Astrocyte of the cerebellum (primary cell): ENCODE measurements at places on chromosomes 2 and 18.

DNA sequence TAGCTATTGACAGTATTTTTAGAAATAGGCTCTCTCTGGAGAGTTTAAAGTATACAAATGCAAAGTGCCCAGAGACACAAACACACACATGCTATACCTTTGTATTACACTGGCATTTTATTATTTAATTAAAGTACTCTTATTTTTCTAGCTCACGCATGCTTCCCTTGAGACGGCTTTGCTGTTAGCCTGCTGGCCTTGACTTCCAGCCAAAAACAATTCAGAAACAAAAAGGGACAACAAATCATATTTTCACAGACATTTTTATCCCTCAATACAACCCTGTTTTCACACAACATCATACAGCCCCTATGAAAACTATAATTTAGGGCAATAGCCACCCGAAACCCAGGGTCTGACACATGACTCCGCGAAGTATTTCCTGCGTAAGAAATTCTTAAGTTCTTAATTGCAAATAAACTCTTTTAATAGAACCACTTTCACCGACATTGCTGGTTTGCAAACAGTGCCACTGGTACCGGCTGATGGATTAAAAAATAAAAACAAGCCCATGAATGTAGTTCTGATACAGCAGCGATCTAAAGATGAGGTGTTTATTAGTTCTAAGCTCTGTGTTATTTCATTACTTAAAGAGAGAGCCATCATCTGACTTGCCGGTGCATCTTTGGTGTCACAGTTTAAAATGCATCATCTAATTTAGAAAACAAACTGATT lies 185.1 kb downstream of the TCF4 start:
- DNase-seq: no peak

GRCh38 chr2:128642316-128642715 lies 323.6 kb upstream of the HS6ST1 start:
- DNase-seq: no peak

DNA sequence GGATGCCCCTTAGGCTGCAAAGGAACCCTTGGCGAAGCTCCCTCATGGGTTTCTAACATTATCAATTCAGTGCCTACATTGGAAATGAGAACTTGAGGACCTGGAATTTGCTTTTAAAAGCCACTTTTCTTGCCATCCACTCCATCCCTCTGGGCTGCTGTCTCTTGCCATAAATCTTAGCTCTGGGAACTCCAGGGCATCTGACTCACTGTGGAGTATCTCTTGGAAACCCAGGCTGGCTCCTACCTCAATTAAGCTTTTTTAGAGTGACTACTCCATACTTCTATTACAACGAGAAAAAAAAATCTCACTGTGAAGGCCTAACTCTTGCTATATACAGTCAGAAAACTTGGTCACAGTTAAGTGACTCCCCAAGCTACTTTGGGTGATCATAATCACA lies 227.2 kb upstream of the SETBP1 start:
- DNase-seq: no peak

- DNase-seq: no peak
Measured at GRCh38 chr2:42998721-42999120, 206.3 kb upstream of the HAAO start.

DNA sequence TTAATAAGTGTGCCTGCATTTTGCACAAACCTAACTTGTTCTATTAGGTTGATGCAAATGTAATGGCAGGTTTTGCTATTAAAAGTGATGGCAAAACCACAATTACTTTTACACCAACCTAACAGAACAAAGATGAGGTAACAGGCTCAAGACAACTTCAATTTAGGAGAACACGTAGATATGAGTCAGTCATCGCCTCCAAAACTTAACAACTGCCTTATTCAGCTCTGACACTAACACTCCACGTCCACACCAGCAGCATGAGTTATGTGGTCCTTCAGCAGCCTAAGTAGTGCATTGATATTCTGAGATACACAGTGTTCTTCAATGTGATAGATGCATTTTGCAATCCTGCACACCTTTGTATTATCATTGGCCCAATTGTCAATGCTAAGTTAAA lies 1175.1 kb upstream of the ACVR2A start:
- no peak for DNase-seq

GRCh38 chr18:56563568-56563967 lies 74.8 kb downstream of the TXNL1 start:
- no peak for DNase-seq

GRCh38 chr2:96409820-96410164 lies 74.2 kb downstream of the NCAPH start:
- DNase-seq: peak; percentile 62

DNA sequence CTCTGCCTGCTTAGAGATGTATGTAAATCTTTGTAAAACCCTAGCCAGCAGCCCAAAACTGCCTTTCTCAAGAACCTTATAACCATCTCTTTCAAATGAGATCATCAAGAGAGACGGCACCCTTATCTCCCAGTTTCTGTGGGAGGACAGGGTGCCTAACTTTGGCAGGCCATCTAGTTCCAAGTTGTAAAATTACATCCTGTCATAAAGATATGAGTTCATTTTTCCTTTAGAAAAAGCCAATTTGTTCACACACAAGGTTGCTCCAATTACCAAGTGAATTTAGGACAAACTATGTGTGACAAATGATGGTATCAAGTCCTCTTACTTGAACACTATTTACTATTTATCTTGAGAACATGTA lies 65.3 kb downstream of the MEMO1 start:
- DNase-seq: no peak

DNA sequence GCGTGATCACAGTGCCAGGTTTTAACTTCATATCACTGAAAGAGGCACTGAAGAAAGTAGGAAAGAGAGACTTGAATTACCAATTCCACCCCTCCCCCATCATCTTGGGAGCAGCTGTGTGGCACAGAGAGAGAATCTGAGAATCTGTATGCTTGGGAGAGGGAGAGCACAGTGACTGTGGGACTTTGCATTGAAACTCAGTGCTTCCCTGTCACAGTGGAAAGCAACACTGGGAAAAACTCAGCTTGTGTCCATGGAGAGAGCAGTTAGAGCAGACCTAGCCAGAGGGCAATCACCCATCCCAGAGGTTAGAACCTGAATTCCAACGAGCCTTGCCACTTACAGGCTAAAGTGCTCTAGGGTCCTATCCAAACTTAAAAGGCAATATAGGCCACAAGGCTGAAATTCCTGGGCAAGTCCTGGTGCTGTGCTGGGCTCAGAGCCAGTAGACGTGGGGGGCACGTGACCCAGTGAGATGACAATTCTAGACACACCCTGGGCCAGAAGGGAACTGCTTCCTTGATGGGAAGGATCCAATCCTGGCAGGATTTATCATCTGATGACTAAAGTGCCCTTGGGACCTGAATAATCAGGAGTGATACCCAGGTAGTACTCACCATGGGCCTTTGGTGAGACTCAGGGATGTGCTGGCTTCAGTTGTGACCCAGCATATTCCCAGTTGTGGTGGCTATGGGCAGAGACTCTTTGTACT lies 15.5 kb upstream of the ABCB11 start:
- no peak for DNase-seq

- DNase-seq: no peak
Measured at GRCh38 chr2:100741880-100742276, 78.1 kb upstream of the NPAS2 start.

DNA sequence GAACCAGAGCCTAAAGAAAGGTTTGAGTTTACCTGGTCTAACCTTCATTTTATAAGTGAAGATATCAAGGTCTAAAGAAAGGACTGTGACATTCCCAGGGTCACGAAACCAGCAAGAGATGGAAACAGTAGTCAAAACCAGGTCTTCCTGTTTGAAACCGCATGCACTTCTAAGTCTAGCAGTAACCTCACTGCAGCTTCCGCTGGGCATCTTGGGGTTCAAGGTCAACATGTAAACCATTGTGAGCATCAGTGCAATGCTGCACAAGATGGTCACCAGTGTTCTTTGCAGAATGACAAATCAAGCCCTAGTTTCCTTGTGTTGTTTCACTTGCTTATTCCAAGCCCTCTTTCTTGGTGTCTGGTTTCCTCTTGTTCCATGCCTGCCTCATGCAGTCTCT lies 292.9 kb upstream of the MEX3C start:
- DNase-seq: no peak
